Activated CD4-positive, alpha-beta T cell treated with anti-CD3 and anti-CD28 coated beads for 48 hours (primary cell): ENCODE measurements at places on chromosomes 7 and 10.

- no peak for DNase-seq
Measured at GRCh38 chr7:26381476-26382353, 90.1 kb downstream of the SNX10 start.

DNA sequence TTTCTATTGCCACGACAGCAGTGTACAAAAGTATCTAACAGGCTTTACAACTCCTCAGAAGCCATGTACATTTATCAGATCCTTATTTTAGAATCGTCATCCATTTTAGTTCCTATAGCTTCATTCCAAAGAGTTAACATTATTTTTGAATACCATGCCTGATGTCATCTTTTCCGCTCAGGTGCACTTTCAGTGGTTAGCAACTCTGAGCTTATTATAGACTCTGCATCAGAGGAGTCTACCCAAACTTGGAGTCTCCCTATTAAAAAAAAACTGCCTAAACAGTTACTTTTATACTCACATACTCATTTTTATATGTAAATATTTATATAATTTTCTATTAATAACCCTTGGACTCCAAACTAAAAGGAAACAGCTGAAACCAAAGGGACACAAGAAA is 31.6 kb upstream of the PRSS37 start:
- DNase-seq: no peak

- DNase-seq: no peak
Measured at GRCh38 chr7:131826960-131827359, 270.5 kb upstream of the PODXL start.

GRCh38 chr10:110629680-110630191 is 14.4 kb upstream of the RBM20 start:
- DNase-seq: no peak

GRCh38 chr7:91383905-91384274 is 119.7 kb downstream of the FZD1 start:
- DNase-seq: no peak

GRCh38 chr10:128001849-128002248 is 94.9 kb downstream of the PTPRE start:
- DNase-seq: no peak

- DNase-seq: no peak
Measured at GRCh38 chr7:22420973-22421635, 64.2 kb upstream of the RAPGEF5 start.

DNA sequence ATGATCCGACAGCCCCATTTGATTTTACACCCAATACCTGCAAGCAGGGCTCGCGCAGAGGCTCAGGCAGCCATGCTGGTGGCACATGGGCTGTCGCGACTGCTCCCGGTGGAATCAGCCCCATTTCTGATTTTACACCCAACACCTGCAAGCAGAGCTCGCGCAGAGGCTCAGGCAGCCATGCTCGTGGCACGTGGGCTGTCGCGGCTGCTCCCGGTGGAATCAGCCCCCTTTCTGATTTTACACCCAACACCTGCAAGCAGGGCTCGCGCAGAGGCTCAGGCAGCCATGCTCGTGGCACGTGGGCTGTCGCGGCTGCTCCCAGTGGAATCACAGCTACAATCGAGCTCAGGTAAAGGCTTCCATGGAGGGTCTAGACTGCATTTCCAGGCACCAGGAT is 244.1 kb downstream of the PTPRN2 start:
- no peak for DNase-seq

- DNase-seq: peak; percentile 26
Measured at GRCh38 chr10:92240289-92241157, 50.4 kb downstream of the CPEB3 start.
